ENCODE measurements at places on chromosomes 6 and 20.

DNA sequence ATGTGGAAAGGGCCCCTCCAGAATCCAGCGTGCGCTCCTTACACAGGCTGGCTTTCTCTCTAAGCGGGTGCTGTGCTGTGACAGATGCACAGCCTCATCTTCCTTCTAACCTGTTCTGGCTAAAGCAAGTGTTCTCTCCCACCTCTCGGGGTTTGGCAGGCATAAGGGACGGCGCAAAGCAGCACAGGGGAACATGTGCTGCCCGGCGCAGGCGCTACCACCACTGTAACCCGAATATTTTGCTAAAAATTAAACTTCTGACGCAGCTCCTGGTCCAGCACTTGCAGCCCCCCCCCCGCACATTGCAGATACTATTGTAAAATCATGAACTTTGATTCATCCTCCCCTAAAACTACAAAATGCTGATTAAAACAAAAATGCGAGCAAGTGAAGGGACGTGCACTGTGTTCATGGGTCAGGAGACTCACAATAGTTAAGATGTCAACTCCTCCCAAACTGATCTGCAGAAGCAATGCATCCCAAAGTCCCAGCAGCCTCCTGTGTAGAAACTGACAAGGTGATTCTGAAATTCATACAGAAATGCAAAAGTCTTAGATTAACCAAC is 43.0 kb downstream of the TAF4 start:
- no peak for DNase-seq

GRCh38 chr6:94278146-94278545 is 858.8 kb upstream of the EPHA7 start:
- no peak for DNase-seq

DNA sequence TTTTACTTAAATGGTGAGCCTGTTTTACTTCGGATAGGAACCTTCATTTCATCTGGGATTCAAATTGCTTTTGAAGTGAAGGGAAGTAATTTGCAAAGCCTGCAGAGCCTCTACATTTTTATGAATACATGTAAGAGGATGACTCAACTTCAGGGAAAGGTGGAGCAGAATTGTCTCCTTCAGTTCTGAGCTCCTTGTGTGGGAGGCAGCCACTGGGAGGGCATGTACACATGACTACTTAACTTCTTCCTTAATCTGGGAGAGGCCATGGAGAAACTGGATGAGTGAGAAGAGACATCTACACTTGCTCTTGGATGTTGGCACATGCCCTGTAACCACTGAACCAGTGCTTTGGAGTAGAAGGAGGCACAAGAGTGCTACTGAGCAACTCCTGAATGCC is 145.1 kb upstream of the NRSN1 start:
- no peak for DNase-seq

GRCh38 chr6:157216570-157216969 is 106.7 kb downstream of the TMEM242 start:
- DNase-seq = no peak

- DNase-seq = peak; percentile 14
Measured at GRCh38 chr6:27865850-27866356, 46.3 kb downstream of the OR2B2 start.

DNA sequence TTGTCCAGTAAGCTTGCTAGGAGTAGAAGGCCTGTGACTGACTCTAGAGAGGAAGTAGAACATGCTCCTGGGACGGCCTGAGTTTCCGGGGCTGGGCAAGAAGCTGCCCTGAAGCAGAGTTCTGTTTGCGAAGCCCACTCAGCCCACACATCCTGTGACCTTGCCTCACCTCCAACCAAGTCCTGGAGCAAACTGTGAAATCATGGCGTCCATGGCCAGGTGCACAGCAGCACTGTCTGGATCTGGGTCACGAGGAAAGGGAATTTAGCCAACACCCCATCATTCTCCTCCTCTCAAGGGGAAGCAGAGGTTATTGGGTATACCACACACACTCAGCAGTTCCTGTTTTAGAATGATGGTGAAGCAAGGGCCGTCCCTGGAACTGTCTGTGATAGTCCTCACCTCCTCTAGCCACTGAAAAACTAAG is 87.5 kb downstream of the CRYBG1 start:
- DNase-seq = peak; percentile 71

GRCh38 chr20:4136078-4136966 is 121.0 kb upstream of the RNF24 start:
- no peak for DNase-seq

GRCh38 chr6:27433714-27434113 is 39.2 kb downstream of the ZNF184 start:
- no peak for DNase-seq

- DNase-seq = no peak
Measured at GRCh38 chr6:99276747-99277146, 72.7 kb downstream of the FAXC start.
